ENCODE measurements at places on chromosomes 6 and 20. TPM values are rescaled to one million over a fixed set of nuclear protein-coding genes. Genes with fewer than 3 reads are reported as not detected.

DNA sequence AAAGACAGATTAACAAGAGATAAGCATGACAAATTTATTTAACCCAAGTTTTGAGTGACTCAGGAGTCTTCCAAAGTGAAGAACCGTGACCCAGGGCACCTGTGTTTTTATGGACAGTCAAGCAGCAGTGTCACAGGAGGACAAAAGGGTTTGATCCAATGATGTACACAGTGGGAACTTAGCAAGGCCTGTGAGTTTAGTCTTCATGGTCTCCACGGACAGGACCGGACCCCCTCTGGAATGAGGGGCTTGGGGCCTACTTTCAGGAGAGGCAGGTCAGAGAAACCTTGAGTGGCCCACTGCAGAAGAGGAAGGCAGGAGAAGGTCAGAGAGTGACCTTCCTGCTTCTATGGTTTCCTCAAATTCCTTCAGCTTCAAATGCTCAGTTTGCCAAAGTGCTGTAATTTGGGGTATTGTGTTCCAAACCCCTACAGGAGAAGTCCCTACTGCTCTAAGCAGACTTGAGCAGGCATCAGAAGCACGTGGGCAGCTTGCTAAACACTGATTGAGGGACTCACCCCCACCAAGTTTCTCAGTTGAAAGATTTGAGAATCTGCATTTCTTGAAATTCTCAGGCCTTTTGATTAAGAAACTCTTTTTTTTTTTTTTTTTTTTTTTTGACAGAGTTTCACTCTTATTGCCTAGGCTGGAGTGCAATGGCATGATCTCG lies 26.4 kb upstream of the ZMYND8 start:
- no peak for DNase-seq

GRCh38 chr6:104239971-104240370 lies 619.7 kb downstream of the HACE1 start:
- DNase-seq: no peak

The FABP7 gene
- not detected for total RNA-seq

DNA sequence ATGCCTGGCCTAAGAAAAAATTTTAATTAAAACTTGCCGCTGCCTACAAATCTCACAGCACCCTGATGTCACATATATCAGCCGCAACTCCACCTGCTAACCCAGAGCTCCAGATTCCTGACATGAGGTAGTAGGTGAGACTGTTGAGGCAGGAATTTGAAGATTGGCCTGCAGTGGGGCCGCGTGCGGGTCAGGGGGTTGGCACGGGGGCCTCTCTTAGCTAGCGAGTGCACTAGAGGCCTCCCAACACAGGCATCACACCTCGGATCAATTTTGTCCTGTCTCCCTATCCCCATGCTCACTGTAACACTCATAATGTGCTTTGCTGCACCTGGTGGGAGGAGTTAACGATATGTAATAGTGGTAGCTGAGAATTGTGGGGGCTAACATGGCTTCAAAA lies 349.8 kb downstream of the CDC5L start:
- DNase-seq: no peak

DNA sequence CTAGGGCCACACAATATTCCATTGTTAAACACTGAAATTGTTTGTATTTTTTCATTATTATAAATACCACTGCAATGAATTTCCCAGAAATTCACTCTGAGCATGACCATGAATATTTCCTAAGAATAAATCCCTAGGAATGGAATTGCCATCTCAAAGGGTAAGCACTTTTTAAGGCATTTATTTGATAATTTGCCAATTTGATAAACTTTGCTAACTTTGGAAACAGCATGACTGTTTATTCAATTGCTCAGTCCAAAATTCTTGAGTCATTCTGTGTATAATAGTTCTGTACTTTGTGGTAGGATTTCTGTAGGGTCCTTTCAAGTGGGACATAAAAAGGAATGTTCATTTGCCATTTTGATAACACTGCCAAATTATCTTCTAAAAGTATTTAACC lies 44.2 kb upstream of the TOX2 start:
- no peak for DNase-seq

The CYP24A1 gene
- 12.2 TPM for total RNA-seq

DNA sequence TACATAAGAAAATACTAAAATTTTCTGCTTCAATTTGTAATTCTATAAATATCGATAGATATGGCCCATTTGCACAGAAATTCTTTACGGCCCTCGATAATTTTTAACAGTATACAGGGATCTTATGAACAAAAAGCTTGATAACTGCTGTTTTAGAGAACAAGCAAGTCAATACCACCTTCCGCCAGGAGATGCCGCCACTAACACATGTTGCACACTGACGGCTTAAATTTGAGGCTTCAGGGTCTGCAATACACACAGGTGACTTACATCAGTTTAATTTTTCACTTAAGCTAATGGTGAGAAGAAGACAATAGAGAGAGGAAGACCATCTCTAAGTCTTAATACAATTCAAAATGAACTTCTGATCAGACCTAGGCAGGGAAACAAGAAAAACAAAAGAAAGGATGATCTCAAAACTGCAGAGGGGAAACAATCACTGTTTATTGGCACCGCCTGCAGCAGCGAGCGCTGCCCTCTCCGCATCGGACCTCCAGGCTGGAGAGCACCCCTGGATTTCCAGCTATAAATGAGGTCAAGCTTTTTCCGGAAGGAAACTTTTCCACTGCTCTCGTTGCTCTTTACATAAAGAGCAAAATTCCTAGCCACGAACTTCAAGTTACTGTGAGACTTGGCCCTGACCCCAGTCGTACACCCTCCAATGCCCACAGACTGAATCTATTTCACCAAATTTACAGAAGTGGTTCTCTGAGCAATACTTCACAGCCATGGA lies 53.9 kb downstream of the OTOR start:
- DNase-seq: no peak

The EPB41L1 gene
- total RNA-seq: 112 TPM
